Upper lobe of right lung (tissue), 1 donor: ENCODE measurements at places on chromosomes 6 and 20. TPM values are rescaled to one million over a fixed set of nuclear protein-coding genes. Genes with fewer than 3 reads are reported as not detected.

GRCh38 chr6:40986921-40987819 is 51.9 kb downstream of the UNC5CL start:
- no peak for DNase-seq

GRCh38 chr20:2387580-2387979 is 6.9 kb downstream of the TGM6 start:
- DNase-seq, result no peak

GRCh38 chr20:9099372-9099771 is 30.5 kb downstream of the PLCB4 start:
- DNase-seq, result no peak

DNA sequence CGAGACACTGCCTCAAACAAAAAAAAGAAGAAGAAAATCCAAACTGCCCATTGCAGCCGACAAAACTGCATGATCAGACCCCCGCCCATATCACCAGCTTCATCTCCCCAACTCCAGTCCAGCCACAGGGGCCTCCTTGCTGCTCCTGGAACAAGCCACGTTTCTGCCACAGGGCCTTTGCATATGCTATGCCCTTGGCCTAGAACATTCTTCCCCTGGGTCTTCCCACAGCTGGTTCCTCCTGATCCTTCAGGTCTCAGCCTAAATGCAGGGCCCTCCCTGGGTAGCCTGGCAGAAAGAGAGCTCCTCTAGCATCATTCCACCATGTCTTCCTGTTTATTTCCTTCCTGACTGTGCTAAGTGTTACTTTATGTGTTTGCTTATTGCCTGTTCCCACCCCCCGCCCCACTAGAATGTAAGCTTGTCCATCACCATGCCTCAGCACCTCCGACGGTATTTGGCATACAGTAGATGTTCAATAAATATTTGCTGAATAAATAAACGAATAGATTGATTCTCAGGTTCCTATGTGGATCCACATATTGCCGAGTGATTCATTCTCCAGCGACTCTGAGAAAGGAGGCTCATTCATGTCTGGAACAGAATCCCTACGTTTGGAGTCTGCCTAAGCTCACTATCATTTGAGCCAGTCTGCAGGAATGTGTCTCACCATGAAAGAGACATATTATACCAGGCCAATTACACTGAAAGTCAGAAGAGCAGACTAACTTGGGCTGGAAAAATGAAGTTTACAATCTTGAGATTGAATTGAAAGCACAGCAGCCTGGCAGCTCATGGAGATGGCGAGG is 56.1 kb downstream of the NFATC2 start:
- DNase-seq, result no peak

- DNase-seq, result no peak
Observed at GRCh38 chr6:18997375-18997826, 610.3 kb downstream of the RNF144B start.

DNA sequence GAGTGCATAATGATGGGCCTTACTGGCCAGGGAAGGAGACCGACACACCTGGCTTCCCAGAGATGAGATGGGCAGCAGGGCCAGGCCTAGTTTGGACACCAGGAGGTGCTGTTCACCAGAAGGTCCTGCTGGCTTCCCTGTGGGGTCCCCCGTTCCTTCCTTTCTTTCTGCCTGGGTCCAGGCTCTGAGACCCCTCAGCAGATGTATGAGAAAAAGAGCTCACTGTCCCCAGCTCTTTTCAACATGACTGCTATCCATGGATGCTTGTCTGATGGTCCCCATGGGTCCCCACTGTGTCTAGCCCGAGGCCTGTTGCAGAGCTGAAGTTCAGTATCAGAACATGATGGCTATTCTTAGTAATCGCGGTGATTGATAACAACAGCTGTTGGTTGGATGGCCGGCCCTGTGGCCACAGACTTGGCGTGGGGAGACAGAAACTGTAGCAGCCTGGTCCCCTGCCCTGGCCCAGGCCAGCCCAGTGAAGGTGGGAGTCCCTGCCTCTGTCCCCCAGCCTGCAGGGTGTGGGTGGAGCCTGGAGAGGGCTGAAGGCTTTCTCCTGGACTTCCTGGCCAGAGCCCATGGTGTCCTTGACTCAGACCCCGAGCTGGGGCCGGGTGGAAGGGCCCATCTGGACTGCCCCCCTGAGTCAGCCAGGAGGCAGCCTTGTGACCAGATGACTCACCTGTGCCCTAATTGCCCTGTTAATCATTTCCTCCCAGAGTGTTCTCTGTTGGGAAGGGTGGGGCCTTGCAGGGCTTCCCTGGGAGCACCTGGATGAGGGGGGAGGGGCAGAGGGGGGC is 9.9 kb upstream of the BAK1 start:
- DNase-seq, result peak; percentile 90

DNA sequence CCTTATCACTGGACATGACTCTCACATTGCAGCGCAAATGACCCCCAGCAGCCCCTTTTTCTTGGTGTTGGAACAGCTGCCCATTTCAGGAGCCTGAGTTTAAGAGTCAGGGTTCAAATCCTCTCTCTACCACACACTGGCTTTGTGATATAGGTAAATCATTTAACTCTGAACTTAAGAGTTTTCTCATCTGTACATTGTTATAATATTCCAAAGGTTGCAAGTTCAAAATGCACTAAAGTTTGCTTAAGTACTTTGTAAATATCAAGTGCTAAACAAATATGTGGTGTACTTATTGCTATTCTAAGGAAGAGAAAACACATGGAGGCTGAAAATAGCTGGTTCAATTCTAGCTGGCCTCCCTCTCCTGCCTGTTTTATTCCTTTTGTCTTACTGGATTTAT is 39.3 kb upstream of the PBOV1 start:
- no peak for DNase-seq

The PLCB1 gene
- total RNA-seq, result 12.4 TPM

DNA sequence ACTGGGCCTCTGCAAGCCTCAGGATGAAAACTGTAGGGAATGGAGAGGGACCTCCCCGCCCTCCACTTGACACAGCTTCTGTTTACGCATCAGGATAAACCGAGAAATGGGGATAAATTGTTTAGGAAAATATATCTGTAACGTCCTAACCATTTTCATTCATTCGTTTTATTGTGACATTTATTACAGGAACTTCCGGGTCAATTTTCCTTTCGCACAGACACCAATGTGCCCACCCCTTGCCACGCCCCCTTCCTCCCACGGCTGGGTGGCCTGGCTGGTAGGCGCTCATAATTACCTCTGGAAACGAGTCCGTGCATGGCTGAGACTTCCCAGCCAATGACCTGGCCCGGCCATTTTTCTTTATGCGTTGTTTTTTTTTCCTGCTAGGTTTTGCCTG is 96.1 kb downstream of the BMP7 start:
- DNase-seq, result no peak

DNA sequence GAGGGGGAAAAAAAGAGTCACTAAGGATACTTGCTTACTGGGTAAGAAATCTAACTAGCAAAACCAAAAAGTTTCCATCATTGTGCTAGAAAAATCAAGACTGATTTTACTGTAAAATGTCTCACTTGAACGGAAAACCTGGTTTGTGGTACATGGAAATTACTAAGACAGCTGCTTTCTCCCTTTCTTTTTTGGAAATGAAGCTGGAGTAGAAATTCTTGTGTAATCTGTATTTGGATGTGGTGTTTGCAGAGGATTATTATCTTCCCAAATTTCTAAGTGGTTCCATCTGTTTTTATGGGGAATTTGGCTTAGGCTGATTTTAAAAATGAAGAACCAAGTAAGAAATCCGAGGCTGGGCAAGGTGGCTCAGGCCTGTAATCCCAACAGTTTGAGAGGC is 20.4 kb downstream of the EPB41L2 start:
- DNase-seq, result no peak

The PRR18 gene
- total RNA-seq, result not detected

GRCh38 chr6:29887819-29888776 is 54.2 kb upstream of the HLA-A start:
- peak; percentile 95 for DNase-seq

GRCh38 chr20:50789968-50790650 is 4.8 kb upstream of the BCAS4 start:
- DNase-seq, result no peak

The CLPSL2 gene
- not detected for total RNA-seq

GRCh38 chr6:6973721-6974120 is 134.0 kb upstream of the RREB1 start:
- no peak for DNase-seq

DNA sequence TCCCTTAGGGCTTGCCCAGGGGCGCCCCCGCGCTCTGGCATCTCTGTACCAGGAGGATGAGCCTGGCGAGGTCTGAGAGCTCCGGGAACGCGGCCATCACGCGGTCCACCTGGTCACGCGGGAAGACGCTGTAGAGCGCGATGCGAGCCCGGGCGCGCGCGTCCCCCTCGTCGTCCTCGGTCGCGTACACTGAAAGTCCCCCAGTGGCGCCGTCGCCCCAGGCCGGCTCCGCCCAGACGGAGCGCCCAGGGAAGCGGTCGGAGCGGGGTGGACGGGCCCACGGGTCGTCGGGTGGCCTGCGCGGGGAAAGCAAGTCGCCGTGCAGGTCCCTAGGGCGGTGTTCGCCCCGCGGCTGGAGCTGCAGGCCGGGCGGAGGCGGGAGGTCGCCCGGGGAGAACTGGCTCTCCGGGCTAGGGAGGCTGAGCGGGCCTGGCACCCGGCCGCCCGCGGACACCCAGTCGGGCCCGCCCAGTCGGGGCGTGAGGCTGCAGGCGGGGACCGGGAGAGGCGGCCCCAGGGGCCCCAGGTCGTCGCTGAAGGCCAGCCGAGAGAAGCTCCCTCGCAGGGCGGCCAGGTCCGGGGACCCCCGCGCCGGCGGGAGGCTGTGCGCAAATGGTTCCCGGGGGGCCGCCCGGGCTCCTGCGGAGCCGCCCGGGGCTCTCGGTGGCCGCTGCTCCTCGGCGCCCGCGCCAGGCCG is 34.0 kb downstream of the ZC3H12D start:
- DNase-seq, result peak; percentile 81

GRCh38 chr6:138821519-138821918 is 25.6 kb downstream of the ECT2L start:
- no peak for DNase-seq

GRCh38 chr20:3757268-3757667 is 10.3 kb downstream of the ADISSP start:
- DNase-seq, result no peak

The MUCL3 gene
- 4.6 TPM for total RNA-seq

- DNase-seq, result no peak
Observed at GRCh38 chr6:116997496-116997895, 120.5 kb downstream of the RFX6 start.

The CDC5L gene
- 17.8 TPM for total RNA-seq

DNA sequence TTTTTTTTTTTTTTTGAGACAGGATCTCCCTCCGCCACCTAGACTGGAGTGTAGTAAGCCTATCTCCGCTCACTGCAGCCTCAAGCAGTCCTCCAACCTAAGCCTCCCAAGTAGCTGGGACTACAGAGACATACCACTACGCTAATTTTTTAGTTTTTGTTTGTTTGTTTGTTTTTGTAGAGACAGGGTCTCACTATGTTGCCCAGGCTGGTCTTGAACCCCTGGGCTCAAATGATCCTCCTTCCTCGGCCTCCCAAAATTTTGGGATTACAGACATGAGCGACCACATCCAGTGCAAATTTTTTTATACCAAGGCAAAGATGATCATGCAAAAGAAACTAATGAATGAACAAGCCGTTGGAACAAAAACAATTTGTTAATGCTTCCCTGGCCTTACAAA is 5.3 kb downstream of the FUCA2 start:
- DNase-seq, result no peak

The RTF2 gene
- 77.4 TPM for total RNA-seq

The BMP7 gene
- 1.2 TPM for total RNA-seq

GRCh38 chr6:20211037-20211940 is 980 bp downstream of the MBOAT1 start:
- DNase-seq, result no peak

DNA sequence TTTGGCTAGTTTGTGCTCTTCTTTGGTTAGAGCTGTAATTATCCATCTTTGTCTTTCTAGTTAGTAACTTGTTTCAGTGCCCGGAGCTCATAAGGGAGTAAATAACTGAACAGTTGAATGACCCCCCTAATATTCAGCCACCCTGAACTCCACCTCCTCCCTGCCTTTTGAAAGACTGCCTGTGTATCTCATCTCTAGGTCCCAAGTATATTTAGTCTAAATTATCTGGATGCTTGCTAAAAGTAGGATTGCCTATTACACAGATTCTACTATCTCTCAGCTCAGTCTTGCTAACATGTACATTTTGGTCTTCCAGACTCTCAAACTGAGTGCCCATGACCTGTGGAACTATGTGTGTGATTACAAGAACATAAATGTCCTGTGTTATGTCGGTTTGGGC is 145.9 kb downstream of the GJA1 start:
- no peak for DNase-seq

- DNase-seq, result peak; percentile 69
Observed at GRCh38 chr6:14857501-14857900, 388.4 kb upstream of the JARID2 start.

- no peak for DNase-seq
Observed at GRCh38 chr20:61744691-61745396, 320.8 kb downstream of the TAF4 start.

The SLC22A7 gene
- not detected for total RNA-seq

The PPP1R3G gene
- 0.46 TPM for total RNA-seq

DNA sequence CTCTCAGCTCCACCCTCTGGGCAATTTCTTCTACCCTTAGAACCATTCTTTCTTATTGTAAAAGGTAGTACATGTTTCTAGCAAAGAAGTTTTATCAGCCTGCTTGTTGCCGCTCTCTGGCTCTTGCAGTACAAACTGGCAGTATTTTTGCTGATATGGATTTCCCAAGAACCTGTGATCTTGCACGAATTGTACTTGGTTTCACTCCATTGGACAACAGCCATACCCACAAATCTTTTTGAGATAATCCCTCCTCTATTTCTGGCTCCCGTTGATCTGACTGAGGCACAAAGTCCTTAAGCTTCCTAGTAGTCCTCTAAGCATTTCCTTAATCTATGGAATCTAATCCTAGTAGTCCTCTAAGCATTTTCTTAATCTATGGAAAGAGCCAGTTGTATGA is 487.0 kb upstream of the PTCHD4 start:
- DNase-seq, result no peak

GRCh38 chr6:90044182-90044832 is 150.0 kb downstream of the GJA10 start:
- no peak for DNase-seq

- DNase-seq, result no peak
Observed at GRCh38 chr6:36252005-36252404, 17.9 kb upstream of the PNPLA1 start.

The UNC93A gene
- not detected for total RNA-seq

- DNase-seq, result no peak
Observed at GRCh38 chr20:10504994-10505730, 70.1 kb downstream of the SLX4IP start.

DNA sequence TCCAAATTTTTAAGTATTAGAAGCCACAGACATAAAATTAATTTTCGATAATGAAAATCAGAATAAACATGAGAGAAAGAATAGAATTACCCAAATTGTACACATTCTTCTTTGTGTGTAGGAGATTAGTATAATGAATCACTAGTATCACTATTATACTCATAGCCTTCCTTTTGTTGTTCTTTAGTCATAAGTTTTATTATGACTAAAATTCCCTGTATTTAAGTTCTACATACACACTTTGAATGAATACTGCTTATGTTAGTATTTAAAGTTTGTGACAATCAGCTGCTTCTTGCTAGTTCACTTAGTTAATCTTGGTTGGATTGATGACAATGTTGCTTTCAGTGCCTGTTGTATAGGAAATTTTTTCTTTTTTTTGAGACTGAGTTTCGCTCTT is 72.7 kb downstream of the CCDC170 start:
- DNase-seq, result no peak
